Activated CD4-positive, alpha-beta T cell treated with anti-CD3 and anti-CD28 coated beads for 4 hours (primary cell): ENCODE measurements at places on chromosomes 5 and 9.

DNA sequence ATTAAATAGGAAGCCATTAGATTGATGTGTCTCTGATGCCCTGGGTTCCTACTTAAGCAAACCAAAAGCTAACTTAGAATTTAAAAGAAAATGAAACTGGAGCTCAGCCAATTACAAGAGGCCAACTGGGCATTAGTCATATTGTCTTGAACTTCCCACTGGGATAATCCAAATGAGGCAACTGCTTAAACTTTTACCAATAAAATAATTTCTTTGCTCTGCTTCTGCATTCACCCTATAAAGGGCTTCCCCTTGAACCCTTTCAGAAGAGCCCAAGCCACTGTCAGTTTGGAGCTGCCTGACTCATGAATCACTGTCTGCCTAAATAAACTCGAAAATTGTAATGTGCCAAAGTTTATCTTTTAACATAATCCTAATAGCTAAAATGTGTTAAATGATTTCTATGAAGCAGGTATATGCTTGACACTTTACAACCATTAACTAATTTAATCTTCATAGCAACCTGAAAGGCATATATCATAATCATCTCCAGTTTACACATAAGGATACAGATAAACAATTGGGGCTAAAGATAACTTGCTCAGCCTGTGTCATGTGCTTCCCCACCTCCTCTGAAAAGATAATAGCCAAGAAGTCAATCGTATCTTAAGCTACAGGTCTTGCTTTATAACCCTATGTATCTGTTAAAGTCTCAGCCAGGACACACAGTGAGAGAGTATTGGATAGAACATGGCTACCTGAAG is 11.5 kb downstream of the GPR150 start:
- no peak for DNase-seq

GRCh38 chr5:80238778-80239679 is 16.8 kb downstream of the SERINC5 start:
- DNase-seq, result no peak

DNA sequence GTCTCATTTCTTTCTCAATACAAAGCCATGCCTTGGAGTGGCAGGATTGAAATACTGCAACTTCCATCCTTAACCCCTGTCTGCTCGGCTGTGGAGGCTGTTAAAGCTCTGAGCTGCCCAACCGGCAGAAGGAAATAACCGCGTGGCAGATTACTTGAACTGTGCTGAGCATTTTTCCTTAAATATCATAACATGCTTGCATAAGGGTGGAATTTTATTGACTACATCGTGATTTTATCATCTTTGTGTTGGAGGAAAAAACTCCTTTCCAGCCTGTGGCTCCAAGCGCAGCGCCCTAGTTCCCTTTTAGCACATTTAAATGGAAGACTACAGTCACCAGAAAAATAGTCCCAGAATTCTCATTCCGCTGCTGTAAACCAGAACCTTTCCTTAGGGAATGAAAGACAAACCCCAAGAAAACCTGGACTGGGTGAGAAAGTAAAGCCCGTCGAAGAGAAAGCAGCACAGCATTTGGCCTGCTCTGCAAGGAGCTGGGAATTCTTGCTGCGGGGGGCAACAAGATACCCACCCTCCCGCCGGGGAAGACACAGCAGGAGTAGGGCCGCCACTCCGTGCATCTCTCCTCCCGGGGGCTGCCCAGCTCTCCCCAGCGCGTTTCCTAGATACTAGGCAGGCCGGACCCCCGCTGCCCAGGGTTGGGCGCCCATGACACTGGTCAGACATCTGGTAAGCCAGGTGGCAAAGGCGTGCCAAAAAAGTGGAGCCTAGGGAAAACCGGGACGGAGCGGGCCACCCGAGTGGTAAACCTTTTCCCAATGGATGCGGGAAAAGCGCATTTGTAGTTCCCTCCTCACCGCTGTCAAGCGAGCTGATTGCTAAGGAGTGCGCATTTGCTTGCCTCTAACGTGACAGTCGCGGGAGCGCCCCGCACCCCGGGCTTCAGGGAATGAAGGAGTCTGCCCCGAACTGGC is 1.3 kb downstream of the SHC3 start:
- DNase-seq, result no peak

DNA sequence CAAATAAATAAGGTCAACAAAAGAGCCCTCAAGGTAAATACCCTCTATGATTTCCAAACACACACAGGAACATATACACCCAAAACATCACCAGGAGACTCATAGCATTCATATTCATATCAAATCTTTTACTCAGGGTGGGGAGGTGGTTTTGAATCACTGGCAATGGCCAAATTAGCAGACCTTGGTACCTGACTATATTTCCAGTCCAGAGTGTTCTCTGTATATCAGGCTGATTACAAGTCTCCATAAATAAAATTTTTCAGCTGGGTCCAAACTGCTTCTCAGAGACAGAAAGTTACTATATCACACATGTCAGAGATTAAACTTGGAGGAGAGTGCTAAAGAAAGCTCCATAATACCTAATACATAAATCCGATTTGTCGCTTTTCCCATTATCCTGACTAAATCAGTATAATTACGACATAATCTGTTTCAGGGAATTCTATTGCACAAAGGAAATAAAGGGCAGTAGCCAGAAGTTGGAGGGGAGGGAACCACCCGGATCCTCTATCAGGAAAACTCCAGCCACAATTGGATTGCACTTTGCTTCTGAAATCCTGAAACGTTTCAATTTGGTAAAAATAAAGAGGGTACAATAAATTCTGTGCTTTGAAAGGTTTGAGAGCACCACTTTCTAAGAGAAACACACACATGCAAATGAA is 7.0 kb upstream of the GOLGA1 start:
- no peak for DNase-seq
